Ovary (tissue), 10 donors: ENCODE measurements at places on chromosomes 1 and 21. TPM values are rescaled to one million over a fixed set of nuclear protein-coding genes. Genes with fewer than 3 reads are reported as not detected.

AMY1B gene
- 0.85 TPM for total RNA-seq

RIPPLY3 gene
- not detected for total RNA-seq

OR2L3 gene
- 0.24 TPM for total RNA-seq

C1orf87 gene
- not detected for total RNA-seq

UBAP2L gene
- 133 TPM for total RNA-seq

LCE3D gene
- not detected for total RNA-seq
